ENCODE measurements at places on chromosomes 6 and 20. TPM values are rescaled to one million over a fixed set of nuclear protein-coding genes. Genes with fewer than 3 reads are reported as not detected.

DNA sequence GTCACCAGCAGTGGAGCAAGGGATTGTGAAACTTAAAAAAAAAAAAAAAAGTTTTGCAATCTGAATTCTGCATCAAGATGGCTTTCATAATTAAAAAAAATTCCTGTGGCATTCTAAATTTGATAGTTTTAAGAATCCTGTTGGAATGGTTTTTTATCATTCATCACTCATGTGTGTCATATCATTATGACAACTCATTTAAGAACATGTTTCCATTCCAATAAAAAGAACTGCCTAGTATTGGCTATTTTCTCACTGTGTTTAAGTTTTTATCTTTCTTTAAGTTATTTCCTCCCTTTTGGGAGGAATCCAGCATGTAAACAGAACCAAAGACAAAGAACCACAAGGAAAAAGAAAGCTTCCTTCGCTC lies 26.2 kb upstream of the RHAG start:
- no peak for DNase-seq

GRCh38 chr6:11527274-11527870 lies 10.2 kb upstream of the TMEM170B start:
- DNase-seq: no peak

- no peak for DNase-seq
Measured at GRCh38 chr6:66429210-66429609, 722.2 kb upstream of the EYS start.

- peak; percentile 76 for DNase-seq
Measured at GRCh38 chr6:110875548-110876169, 1.1 kb downstream of the AMD1 start.

The NOTCH4 gene
- 10.3 TPM for total RNA-seq

The CTNNBL1 gene
- total RNA-seq: 64.8 TPM

DNA sequence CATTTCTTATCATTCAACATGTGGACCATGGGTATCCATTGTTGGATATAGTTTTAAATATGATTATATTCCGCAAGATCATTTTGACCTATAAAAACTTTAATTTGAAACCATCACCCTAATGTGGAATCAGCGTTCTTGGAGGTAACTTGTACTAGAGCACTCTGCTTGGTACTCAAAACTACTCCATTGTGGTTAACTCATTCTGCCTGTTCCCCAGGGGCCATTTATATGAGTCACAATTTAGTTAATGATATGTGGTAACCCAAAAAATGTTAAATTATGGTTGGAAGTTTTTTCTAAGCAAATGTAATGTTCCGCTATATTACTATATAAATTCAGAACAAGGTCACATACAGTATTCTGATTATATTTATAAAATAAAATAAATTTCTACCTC lies 109.3 kb downstream of the TRDN start:
- DNase-seq: no peak

The BACH2 gene
- total RNA-seq: 235 TPM

DNA sequence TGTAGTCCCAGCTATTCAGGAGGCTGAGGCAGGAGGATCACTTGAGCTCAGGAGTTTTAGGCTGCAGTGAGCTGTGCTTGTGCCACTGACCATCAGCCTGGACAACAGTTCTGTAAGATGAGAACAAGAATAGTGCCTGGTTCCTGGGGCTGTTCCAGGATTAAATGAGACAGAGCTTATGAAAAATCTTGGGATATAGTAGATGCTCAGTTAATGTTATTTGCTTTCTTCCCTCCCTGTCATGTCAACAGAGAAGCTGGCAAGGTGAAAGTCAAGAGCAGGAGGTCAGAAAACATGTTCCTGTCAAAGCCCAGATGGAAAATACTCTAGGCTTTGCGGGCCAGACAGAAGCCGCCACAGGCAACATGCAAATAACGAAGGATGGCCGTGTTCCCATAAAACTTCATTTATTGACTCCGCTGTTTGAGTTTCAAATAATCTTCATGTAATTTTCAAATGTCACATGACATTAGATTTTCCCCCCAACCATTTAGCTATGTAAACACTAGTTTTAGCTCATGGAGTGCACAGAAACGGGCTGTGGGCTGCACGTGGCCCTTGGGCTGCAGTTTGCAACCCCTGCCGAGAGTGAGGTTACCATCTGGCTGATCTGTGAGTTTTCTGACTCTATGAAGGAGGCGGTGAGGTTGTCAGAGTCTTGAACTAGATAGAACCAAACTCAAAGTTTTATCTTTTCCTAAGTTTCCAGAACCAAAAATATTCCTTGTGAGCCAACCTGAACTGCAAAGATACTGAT lies 63.4 kb upstream of the PMEPA1 start:
- no peak for DNase-seq

DNA sequence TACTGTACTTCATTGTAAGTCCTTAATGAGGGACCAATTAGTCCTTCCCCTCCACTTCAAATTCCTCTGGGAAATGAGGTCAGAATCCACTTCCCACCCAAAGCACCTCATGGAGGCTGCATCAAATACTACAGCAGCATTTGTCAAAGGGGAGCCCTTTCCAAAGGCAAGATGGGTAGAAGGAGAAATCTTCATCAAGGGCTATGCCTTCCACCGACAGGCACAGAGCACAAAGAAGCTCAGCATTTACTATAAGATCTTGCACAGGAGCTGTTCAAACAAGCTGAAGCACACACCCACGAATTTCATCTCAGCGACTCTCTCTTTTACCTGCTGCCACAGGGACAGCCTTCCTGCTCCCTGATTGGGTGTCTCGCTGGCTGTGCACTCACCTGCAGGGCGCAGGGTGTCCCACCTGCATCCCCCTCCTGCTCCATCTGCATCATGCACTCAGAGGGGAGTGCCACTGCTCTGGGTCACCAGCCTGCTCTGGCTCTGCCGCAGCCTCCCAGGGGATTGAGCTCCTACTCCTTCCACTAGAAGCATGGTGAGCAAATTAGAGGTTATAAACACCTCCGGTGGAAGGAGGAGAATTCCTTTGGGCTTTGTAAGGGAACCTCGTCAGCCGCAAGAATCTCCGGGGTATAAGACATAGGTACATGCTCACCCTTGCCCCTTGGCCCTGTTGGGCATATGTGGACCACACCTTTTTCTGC lies 164.5 kb downstream of the ATXN1 start:
- DNase-seq: no peak

- DNase-seq: no peak
Measured at GRCh38 chr20:14984768-14985622, 647.6 kb upstream of the FLRT3 start.

The REPS1 gene
- total RNA-seq: 55.5 TPM

The GHRH gene
- not detected for total RNA-seq

DNA sequence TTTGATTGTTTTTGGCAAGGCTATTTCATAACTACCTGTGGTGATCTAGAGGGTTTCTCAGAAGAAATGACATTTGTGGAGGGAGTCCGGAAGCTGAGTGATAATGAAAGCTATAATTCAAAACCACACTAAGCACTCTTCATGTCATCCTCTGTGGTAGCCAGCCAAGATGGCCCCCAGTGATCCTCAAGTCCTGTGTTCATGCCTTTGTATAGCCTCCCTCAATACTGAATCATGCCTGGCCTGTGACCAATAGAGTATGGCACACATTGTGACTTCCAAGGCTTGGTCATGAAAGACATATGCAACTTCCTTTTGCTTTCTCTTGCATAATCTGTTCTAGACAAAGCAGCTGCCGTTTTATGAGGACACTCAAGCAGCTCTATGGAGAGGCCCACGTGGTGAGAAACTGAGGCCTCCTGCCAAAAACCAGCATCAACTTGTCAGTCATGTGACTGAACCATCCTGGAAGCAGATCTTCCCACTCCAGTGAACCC lies 12.8 kb upstream of the DNAAF9 start:
- no peak for DNase-seq

- DNase-seq: no peak
Measured at GRCh38 chr6:161279677-161280415, 6.0 kb upstream of the AGPAT4 start.

The RAET1E gene
- total RNA-seq: not detected

- no peak for DNase-seq
Measured at GRCh38 chr6:113871975-113872374, 14.8 kb downstream of the MARCKS start.

- no peak for DNase-seq
Measured at GRCh38 chr6:163331245-163331644, 83.3 kb upstream of the QKI start.

The YWHAB gene
- 200 TPM for total RNA-seq
